ENCODE measurements at places on chromosomes 2 and 18. TPM values are rescaled to one million over a fixed set of nuclear protein-coding genes. Genes with fewer than 3 reads are reported as not detected.
A peak's percentile ranks its signal among the peaks of the same experiment; 100 is the strongest.

- DNase-seq: no peak
These were observed 218.1 kb upstream of the MGAT5 start for GRCh38 chr2:134035605-134036370.

DNA sequence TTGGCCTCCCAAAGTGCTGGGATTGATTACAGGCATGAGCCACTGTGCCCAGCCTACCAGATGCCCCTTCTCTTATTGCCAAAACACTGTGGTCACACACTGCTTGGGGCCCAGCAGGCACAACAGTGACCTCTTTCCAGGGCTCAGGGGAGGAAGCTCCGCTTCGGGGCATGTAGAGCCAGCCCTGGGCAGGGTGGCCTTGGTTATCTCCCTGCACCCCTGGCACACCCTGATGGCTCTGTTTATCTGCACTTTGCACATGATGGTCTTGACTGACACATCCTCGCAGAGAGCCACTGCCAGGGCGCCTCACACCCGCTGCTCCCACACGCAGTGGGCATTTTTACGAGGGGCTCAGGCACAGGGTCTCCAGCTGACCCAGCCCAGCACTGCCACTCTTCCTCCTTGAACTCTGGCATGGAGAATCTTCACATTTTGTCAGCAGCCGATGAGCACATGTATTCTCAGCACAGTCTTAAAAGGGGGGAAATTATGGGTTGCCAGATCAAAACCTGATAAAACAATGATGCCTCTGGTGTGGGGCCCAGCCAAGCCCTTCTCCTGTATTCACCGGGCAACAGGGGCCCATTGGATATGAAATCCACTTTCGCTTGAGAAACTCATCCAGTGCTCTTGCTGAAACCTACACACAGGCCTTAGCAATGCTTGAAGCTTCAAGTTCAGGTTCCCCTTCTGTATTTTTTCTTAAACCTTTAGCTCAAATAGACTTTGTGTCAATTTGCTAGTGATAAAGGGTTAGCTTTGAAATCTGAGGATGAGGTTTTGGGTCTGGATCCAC lies 5.9 kb downstream of the GYPC start:
- DNase-seq: no peak

DNA sequence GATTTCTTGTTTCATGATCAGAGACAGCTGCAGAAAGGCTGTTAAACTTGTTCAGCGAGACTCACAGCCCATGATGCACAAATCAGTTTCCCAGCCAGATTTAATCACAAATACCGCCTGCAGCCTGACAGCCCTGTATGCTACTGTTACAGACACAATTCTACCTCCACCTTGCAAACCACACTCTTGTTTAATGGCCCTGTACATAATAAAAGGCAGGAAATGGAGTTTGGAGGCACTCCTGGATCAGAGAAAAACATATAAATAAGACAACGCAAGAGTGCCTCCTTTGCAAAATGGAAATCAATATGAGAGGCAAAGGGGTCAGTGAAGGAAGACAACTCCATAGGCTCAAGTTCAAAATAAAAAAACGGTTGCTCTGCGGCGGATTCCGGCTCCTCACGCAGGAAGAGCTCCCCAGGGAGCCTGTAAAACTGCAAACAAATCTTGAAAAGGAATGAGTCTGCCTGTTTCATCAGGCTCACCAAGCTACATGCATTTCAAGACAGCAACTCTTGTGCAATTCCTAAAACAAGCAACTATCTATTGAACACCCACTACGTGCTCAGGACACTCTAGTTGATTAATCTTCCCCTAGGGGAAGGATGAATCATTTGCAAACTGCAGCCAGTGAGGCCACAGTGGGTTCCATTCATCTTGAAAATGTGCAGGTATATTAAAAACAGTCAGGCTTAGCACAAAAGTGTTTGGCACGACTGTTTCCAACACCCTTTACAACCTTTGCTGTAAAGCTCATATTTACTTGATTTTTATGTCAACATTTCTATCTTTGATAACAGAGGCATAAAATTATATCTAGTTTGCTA lies 37.5 kb downstream of the TBC1D8 start:
- DNase-seq: peak; percentile 87

GRCh38 chr2:96685577-96686459 lies 43.3 kb downstream of the FER1L5 start:
- no peak for DNase-seq

DNA sequence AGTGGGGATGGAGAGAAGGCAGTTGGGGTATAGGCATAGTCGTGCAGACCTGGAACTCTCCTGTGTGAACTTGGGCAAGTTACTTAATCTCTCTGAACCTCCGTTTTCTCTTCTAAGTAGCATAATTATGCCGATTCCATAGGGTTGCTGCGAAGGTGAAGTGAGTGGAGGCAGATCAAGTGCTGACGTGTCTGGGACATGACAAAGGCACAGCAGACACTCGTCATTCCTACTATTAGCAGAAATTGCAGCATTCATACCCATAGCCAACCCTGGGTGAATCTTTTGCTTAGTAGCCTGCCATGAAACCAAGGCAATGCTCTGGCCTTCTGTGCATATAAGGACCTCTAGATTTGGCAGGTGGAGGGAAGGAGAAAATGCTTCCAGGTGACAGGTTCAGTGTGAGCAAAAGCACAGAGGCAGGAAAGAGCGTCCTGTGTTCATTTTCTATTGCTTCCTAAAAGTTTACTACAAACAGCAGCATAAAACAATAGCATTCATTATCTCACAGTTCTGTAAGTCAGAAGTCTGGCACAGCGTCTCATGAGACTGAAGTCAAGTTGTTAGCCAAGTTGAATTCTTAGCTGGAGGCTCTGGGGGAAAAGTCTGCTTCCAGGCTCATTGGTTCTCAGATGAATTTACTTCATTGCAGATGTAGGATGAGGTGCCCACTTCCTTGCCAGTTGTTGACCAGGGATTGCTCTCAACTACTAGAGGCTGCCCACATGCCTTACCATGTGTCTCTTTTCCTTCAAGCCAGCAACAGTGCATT lies 77.8 kb downstream of the CTIF start:
- DNase-seq: no peak

- DNase-seq: no peak
These were observed 145.6 kb upstream of the EPAS1 start for GRCh38 chr2:46151577-46151976.

- no peak for DNase-seq
These were observed 7.1 kb upstream of the PKDCC start for GRCh38 chr2:42040643-42041278.

GRCh38 chr18:56727399-56727798 lies 76.2 kb downstream of the WDR7 start:
- DNase-seq: no peak

DNA sequence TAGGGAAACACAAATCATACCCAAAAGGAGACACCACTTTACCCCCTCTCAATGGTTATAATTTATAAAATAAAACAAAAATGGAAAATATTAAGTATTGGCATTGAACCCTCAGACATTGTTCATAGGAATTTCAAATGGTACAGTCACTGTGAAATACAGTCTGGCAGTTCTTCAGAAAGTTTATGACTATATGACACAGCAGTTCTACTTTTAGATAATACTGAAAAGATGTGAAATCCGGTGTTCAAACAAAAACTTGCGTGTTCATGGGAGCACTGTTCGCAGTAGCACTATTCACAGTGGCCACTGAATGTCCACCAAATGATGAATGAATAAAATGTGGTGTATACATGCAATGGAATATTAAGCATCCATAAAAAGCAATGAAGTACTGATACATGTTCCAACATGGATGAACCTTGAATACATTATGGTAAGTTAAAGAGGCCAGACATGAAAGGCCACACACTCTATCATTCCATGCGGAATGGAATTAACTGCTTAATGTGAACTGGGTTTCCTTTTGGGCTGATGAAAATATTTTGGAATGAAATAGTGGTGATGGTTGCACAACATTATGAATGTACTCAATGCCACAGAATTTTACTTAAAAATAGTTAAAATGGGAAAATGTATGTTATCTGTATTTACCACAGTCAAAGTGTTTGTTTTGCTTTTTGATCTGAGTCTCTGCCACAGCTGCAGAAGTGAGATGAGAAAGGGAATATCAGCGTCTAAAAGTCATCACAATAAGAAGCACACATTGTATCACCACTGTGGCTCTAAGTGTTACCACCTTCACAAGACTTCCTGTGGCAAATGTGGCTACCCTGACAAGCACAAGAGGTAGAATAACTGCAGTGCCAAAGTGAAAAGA lies 864.6 kb downstream of the SUCLG1 start:
- no peak for DNase-seq

- no peak for DNase-seq
These were observed 564.0 kb upstream of the POU3F3 start for GRCh38 chr2:104289651-104290565.

DNA sequence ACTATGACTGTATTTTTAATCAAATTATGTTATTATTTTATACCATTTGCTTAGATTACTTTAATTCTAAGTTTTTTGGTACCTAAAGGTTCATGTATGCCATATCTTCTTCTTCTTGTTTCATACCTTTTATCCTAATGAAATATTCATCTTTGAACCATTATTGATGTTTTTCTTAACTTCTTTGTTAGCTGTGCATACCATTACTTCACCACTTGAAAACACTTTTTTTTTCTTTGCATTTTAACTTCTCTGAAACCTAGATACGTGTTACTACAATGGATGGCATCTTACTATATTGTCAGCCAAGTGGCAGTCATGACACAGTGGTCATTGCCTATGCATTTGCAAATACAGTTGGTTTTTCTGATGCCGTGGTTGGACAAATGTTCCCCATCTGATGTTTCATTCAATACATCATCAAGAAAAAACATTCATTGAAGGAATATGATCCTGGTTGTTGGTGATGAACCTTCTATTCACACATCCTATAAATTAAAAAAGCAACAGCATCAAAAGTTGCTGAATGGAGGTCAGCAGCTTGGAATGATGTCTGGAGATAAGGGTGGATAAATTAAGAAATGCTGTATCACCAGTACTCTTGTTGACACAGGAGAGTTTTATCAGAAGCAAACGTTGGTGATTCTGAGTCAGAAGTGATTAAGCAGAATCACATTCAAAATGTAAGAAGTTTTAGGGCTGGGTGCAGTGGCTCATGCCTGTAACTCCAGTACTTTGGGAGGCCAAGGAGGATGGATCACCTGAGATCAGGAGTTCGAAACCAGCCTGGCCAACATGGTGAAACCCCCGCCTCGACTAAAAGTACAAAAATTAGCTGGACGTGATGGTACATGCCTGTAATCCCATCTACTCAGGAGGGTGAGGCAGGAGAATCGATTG lies 7.4 kb downstream of the IL36A start:
- DNase-seq: no peak

DNA sequence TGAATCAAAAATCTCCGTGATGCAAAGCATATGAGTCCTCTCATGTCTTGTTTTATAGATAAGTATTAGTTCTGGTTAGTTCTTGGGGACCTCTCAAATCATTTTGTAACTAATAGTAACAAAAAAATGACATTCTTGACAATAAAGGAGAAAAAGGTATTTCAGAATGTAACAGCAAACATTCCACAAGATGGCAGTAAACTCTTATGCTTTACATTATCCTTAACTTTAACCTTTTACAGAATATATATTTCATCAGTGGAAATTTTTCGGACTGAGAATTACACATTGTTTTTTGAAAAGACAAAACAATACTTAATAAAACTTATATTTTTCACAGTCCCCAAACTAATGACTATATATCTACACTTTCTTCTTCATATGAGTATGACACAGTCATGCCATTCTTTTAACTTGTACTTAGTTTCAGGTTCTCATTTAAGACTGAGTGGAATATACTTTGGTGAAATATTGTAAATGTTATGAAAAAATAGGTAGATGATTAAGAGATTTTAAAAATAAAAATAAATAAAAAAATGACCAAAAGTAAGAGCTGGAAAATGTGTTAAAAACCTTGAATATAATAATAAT lies 142.9 kb upstream of the NXPH2 start:
- DNase-seq: no peak

DNA sequence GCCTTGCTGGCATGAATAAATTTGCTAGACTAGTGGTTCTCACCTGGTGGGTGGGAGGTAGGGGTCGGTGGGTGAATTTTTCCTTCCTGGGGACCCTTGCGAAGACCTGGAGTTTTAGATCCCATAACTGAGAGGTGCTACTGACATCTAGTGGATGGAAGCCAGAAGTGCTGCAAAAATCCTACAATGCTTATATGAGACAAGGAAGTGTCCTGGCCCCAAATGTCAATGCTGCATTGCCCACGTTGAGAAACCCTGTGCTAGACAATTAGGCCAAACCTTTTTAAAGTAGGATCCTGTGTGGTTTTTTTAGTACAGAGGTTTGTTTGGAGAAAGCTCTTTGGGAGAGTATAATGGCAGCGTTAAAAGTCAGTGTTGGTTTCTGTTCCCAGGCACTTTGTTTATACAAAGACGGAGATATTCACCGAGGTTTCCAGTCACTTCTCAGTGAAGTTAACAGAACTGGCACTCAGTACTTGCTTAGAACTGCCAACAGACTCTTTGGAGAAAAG lies 9.6 kb downstream of the SERPINB8 start:
- DNase-seq: peak; percentile 65

GRCh38 chr2:58341047-58341446 lies 99.9 kb upstream of the FANCL start:
- DNase-seq: no peak

DNA sequence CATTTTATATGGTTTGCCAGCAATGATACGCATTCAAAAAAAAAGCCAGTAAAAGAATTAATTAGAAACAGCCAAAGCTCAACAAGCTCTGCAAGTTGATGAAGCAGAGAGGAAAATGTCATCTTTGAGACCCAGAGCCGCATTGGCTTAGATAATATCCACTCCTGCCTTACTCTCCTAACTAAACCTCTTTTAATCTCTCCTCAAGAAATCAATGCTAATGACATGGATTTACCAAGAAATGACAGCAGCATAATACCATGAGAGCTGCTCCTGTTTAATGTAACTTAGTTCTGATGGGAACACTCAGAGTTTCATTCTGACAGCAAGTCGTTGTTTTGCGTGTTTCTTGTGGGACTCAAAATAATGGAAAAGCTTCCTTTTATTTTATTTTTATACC lies 1099.4 kb upstream of the PIK3C3 start:
- DNase-seq: no peak

Gene RSAD2
- 3.3 TPM for total RNA-seq

Gene STPG4
- total RNA-seq: 1.4 TPM

Gene MOCOS
- total RNA-seq: 2.5 TPM

Gene BARD1
- total RNA-seq: 8.4 TPM

Gene HOXD13
- total RNA-seq: 10.6 TPM

Gene STEAP3
- 15.3 TPM for total RNA-seq

Gene SERPINB13
- 0.57 TPM for total RNA-seq

Gene METAP1D
- 13.6 TPM for total RNA-seq

Gene COLEC12
- total RNA-seq: 11.1 TPM

Gene C1GALT1C1L
- 0.91 TPM for total RNA-seq

Gene REG3G
- total RNA-seq: 52.0 TPM
